ENCODE measurements at places on chromosomes 11 and 22.

GRCh38 chr11:33387996-33388395, 130.8 kb downstream of the HIPK3 start:
- no peak for DNase-seq

DNA sequence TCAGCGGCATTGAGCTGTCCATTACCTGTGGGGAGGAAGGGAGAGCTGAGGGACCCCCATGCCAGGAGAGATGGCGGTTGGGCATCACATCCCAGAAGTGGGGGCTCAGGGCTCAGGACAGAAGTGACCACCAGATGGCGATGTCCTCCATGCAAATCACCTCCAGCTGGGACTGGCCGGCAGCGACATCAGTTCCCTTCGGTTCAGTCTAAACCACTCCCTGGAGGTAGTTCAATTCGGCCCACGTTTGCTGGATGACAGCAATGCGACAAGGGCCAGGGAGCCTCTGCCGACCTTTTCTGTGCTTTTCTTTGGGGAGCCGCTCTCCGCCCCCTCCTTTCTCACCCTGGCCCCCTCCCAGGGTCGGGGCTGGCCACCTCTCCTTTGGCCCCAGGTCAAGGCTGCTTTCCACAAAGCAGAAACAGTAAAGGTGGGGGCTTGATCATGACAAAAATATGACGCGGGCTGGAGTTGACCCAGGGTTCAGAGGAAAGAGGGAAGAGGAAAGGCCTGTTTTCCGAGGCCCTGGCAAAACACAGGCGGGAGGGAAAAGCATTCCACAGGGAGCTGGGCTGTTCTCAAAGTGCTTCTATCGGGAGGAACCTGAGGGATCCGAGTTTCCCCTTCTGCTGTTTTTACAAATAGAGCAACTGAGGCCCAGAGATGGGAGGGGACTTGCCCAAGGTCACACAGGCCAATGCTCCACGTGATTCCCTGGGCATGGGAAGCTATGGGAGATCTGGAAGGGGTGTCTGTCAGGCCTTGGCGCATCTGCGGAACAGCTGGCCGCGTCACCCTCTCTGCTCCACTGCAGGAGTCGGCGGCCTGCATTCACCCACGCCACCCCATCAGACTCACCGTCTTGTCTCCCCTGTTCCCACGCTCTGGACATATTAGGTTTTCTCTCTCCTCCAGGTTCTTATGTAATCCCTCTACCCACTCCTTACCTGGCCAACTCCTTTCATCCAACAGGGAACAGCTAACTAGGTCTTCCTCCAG, 54.7 kb downstream of the FBXO7 start:
- DNase-seq = no peak

DNA sequence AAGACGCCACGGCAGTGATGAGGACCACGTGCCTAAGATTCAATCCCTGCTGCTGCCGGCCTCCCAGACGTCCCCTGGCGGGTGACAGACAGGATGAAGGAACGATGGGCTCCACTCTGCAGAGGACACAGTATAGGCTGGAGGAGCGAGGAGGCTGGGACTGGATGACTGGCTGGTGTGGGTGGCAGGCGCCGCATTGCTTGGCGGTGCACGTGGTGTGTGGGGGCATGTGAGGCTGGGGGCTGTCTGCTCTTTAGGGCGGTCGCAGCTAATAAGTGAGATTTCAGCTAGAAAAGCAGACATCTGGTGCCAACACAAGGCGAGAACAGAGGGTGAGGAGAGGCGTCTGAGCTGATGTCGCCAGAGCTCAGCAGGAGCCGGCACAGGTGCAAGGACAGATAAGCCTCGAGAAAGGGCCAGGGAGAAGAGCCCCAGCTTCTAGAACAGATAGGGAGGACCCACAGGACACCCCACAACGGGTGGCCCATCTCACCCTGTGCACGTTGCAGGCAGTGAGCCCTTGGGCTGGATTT, 33.2 kb downstream of the TSPAN4 start:
- no peak for DNase-seq

- no peak for DNase-seq
These were observed 528 bp downstream of the FIBP start for GRCh38 chr11:65887723-65888162.
